ENCODE measurements at places on chromosomes 12 and 14. TPM values are rescaled to one million over a fixed set of nuclear protein-coding genes. Genes with fewer than 3 reads are reported as not detected.

The OLR1 gene
- not detected for total RNA-seq

DNA sequence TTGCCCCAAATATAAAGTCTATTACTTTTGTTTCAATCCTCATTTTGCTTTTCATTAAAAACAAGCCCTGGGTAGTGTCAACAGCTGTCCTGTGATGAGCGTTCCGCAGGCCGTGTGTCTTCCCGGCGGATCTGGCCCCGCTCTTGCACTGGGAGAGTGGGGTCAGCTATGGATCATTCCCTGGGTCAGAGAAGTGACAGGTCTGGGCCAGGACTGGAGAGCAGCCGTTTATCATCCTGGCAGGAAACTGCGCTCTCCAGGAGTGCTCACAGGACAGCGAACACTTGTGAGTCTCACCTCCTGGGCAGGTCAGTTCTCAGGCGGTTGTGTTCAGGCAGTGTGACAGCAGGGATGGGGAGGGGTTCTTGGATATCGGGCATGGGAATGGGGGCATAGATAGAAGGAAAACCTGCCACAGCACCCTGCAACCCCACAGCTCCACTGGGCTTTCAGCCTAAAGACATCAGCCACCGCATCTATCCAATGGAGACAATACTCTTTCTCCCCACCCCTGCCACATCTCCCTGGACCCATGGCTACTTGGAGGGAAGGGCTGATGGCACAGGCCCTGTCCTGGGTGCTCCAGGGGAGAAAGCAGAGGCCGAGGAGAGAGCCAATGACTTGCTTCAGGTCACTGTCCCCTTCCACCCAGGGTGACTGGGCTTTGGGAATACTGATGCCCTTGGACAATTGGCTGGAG, 47.8 kb upstream of the CHGA start:
- no peak for DNase-seq

DNA sequence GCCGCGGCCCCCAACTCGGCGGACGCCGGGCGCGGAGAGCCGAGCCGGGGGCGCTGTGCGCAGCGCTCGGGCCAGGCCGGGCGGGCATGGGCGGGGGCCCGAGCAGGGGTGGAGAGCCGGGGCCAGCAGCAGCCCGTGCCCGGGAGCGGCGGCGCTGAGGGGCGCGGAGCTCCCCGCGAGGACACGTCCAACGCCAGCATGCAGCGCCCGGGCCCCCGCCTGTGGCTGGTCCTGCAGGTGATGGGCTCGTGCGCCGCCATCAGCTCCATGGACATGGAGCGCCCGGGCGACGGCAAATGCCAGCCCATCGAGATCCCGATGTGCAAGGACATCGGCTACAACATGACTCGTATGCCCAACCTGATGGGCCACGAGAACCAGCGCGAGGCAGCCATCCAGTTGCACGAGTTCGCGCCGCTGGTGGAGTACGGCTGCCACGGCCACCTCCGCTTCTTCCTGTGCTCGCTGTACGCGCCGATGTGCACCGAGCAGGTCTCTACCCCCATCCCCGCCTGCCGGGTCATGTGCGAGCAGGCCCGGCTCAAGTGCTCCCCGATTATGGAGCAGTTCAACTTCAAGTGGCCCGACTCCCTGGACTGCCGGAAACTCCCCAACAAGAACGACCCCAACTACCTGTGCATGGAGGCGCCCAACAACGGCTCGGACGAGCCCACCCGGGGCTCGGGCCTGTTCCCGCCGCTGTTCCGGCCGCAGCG, 639 bp downstream of the FZD10 start:
- DNase-seq: no peak

DNA sequence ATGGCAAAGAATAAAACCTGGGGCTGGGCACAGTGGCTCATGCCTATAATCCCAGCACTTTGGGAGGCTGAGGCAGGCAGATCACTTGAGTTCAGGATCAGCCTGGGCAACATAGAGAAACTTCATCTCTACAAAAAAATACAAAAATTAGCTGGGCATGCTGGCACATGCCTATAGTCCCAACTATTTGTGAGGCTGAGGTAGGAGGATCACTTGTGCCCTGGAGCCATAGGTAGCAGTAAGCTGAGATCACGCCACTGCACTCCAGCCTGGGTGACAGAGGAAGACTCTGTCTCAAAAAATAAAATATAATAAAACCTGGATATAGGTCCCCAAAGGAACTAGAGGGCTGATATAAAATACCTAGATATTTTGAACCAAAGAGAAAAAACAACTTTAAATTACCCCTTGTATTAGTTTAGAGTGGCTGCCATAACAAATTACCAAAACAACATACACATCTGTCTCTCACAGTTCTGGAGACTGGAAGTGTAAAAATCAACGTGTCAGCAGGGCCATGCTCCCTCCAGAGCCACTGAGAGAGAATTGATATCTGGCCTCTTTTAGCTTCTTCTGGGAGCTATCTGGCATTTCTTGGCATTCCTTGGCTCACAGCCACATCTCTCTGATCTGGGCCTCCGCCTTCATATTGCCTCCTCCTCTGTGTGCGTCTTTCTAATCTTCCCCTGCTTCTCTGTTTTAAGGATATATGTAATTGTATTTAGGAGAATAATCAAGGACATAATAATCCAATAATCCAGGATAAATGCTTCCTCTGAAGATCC, 47.9 kb upstream of the ATF7IP start:
- DNase-seq: no peak

DNA sequence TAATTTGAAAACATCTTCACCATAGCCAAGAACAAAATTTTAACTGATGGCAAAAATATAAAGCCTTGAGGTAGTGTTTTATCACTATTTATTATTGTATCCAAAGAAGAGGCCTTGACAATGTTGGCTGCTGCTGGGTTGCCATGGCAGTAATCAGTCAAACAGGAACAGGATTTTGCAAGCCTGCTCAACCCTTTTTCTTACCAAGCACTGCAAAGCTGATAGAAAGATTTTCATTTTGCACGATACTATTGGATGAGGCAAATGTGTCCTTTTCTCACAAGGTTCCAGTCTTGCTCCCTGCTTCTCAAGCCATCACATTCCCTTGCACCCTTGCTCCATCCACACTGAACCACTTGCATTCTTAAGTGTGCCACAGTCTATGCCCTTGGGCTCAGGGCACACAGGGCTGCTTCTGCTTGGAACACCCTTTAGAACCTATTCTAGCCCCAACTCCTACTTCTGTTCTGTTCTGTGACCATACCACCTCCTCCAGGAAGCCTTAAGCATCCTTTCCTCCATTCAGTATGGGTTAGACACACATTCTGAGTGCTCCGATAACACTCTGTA, 76.5 kb upstream of the AMIGO2 start:
- DNase-seq: no peak

Measured in activated T-cell treated with anti-CD3 and anti-CD28 coated beads, Interleukin-2, amount 50 U/mL, for 4 hours (primary cell).